Upper lobe of left lung (tissue), 6 donors: ENCODE measurements at places on chromosomes 5 and 9. TPM values are rescaled to one million over a fixed set of nuclear protein-coding genes. Genes with fewer than 3 reads are reported as not detected.

PIP5KL1 gene
- 4.1 TPM for total RNA-seq

HRH2 gene
- total RNA-seq = 6.8 TPM

HINT2 gene
- total RNA-seq = 34.6 TPM

DNA sequence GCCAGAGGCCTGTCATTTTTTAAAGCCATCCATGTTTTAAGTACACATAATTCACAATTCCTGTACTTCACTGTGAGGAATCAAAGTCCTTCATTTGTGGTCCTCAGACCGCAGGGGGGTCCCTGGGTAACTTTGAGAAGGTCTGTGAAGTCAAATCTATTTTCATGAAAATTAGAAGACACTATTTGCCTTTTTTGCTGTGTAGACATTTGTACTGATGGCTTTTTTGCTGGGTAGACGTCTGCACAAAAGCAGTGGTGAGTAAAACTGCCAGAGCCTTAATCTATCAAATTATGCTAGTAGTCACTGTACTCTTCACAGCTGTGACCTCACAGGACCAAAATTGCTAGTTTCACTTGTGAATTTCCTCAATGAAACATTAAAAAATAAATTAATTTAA lies 25.7 kb downstream of the PRUNE2 start:
- no peaks in the 10 kb centered on the region for H3K4me1 ChIP-seq
- H3K27ac ChIP-seq = no peak overlapping the region
- H3K27me3 ChIP-seq = no peaks in the 10 kb centered on the region

BARHL1 gene
- not detected for total RNA-seq

- H3K4me3 ChIP-seq = no peak overlapping the region
- H3K27me3 ChIP-seq = no peaks in the 10 kb centered on the region
- no peaks in the 10 kb centered on the region for H3K36me3 ChIP-seq
- no peaks in the 10 kb centered on the region for H3K4me1 ChIP-seq
- no peak overlapping the region for H3K27ac ChIP-seq
Observed at GRCh38 chr5:14983666-14984441, 112.3 kb upstream of the ANKH start.
